ENCODE measurements at places on chromosomes 2 and 18.

- no peak for DNase-seq
These were observed 143.4 kb downstream of the EML6 start for GRCh38 chr2:54866868-54867267.

GRCh38 chr2:28365158-28365557 lies 27.5 kb upstream of the FOSL2 start:
- DNase-seq = no peak

DNA sequence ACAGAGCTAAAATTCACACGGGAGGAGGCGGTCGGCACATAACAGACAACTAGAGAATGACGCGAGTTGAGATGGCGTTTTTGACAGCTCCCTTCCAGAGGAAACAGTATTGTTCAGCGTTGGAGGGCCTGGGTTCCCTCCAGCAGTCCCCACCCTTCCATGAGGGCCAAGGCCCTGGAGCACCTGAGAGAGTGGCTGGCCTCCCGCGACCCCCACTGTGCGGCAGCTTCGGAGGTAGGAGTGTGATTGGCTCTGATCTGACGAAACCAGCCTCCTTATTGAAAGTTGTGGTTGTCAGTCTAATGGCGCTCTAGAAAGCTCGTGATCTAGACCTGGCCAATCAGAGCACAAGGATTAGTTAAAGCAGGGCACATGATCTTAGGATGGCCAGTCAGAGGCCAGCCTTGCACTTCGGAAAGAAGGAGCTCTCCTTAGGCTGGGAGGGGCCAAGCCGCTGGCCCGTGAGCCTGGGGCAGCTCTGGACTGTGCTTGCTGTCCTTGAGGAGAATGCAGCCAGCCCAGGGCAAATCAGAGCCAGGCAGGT lies 104.5 kb upstream of the CELF4 start:
- DNase-seq = no peak

GRCh38 chr18:42052122-42052708 lies 97.2 kb downstream of the PIK3C3 start:
- no peak for DNase-seq

DNA sequence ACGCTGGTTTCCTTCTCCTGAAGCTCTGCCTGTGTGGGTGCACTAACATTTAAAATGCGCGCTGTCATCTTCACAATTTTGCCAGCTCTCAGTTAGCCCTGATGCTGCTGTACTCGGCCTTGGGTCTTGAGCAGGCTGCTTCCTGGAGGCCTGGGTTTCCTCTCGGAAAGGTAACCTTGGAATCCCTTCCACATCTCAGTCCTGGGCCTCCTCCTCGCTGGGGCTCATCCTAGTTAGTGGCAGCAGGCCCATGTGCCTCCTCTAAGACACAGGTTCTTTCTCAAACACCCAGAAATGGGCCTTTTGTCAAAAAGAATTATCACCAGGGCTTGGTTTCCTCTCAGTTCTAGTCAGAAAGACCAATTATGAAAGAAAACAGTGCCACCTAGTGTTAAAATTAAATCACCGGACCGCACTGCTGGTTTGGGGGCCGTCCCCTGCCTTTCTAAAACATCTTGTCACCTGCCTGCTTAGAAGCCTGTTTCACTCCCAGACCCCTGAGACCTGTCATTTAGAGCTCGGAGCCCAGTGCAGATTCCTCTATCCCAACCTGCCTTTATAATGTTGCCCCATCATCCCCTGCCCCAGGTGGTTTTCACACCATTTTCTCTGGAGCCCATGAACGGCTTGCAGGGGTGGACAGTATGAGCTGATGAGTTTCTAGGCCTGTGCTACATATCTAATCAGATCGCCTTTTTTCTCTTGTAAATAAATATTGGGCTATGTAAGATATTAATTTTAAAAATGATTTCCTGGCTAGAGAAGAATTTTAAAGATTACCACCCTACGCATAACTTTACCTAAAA lies 42.4 kb downstream of the HK2 start:
- no peak for DNase-seq

DNA sequence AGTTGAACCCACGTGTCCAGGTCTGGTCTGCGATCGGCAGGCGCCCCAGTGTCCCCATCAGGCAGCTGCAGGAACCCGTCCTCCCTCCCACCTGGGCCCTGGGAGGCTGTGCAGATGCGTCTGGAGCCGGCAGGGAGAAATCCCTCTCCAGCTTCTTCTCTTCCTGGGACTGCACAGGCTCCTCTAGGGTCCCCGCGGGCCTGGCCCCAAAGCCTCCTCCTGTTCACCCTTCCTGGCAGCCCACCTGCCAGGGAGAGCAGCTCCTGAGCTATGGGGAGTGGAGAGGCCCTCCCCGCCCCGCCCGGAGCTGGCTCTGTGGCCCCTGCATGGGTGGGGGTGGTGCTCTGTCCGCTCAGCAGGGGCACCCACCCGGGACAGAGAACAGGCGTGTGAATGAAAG lies 179.2 kb upstream of the ALKAL2 start:
- DNase-seq = no peak

DNA sequence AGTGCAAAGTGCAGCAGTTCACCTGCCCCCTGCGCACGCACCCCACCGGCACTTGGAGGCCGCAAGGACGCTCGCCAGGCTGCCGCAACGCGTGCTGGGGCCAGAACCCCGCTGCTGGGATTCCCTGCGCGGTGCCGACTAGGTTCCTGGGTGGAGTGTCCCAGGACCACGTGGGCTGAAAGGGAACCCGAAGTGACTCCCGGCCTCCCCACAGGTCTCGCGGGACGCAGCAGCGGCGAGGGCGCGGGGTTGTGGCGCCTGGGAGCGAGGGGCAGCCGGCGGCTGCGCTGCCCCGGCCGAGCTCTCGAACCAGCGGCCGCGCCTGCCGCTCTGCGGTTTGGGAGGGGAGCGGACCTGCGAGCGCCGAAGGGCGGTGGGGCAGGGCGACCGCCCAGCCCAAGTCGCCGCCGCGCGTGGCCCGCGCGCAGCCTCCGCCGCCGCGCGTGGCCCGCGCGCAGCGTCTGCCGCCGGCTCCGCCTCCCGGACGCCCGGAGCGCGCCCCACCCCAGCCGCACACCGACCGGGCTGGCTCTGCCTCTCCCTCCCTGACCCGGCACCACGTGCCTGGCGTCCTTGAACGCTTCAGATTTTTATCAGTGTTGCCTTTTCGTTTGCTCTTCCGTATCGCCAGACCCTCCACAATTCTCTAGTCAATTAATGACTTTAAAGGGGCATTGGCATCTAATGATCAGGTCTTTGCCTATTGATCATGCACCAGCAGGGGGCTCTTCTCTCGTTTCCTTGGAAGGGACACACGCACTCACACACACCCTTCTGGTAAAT lies at the start of gene FTCDNL1:
TSS of gene FTCDNL1 (minus strand) at position 475 of the 783 bp plus-strand sequence. CDS start 2,230 bp downstream, outside the sequence.
- DNase-seq = no peak

GRCh38 chr18:50111398-50111797 lies 83.5 kb downstream of the MYO5B start:
- no peak for DNase-seq

GRCh38 chr18:55920063-55920462 lies 332.1 kb upstream of the TCF4 start:
- no peak for DNase-seq

DNA sequence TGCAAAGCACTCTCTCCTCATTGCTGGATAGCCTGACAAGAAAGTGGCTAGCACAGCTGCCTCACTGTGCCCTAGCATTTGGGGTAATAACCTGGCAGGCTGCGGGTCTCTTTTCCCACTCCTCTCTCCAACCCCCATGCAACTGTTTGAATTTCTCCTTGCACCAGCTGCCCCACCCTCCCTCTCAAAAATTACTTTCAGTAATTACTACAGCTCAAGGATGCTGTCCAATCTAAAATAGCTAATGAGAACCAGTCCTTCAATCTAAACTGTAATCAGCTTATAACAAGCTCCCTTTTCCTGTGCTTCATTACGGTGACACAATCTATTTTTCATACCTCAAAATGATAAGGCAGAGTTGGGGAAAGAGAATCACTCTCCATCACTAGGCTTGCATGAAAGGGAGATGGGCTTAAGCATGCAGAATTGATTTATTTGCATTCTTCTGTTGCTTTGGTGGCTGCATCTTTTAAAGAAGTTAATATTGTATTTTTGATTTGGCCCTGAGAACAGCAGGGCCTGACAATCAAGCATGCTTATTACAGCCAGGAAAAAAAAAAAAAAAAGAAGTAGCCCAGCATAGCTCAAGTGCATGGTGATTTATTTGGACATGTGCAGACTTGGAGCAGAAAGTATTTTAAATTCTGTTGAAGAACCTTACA lies 881.8 kb downstream of the SLC4A3 start:
- DNase-seq = peak; percentile 12

DNA sequence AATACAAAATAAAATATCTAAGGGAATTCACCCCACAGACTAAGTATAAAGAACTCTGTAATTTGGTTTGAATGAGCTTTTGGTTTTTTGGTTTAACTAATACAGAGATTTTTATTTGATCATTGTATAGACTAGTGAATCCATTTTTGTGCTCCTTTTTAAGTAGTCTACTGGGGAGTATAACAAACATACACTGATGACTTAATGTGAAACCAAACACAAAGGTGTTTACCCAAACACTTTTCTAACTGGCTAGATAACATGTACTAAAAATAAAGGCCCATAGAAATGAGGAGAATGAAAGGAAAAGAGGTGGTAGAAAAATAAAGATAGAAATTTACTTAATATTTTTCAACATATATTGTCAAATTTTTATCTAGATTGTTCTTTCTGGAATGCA lies 146.0 kb downstream of the NRXN1 start:
- no peak for DNase-seq

DNA sequence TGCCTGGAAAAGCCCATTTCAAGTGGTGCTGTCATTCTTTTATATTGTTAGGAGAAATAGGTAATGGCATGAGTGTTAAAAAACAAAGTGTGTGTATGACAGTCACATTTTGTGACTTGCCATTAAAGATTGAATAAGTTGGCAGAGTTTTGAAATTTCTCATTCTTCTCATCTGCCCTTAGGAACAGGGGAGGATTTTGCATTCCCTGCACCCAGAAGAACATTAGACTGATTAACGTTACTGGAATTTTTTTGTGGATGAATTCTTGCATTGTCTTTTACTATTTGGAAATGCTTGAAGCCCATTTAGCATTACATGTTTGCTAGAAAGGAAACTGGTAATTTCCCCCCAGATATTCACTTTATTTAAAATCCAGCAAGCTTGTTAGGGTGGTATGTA lies 162.2 kb downstream of the BABAM2 start:
- no peak for DNase-seq

DNA sequence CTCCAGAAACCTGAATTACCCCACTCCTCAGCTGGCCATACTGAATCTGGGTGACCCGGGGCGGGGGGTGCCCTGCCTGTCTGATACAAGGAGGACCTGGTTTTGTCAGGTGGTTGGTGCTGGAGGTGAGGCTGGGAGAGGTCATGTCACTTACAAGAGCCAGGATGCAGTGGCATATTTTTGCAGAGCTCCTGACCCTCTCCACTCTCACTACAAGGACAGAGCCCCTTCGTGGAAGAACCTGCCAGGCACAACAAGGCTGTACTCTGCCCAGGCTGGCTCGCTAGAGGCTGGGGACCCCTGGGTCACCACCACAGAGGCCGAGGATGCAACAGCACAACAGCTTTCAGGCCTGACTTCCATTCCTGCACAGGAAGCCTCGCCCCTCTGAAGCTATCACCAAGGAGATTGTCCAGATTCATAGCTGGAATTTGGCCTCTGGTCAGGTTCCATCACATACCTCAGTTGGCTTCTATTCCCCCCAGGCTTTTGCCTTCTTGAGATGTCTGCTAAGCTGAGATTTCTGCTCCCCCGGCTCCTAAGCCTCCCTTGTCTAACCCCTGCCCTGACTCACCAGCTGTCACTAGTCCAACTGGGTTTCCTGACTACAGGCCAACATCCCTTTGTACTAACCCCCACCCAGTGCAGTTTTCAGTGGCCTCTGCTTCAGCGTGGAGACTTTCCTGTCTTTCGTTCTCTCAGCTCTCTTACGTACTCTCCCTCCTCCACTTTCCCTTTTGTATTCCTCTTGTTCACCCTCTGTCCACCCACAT lies 132.5 kb upstream of the EPAS1 start:
- no peak for DNase-seq

- DNase-seq = no peak
These were observed 18.6 kb downstream of the FZD7 start for GRCh38 chr2:202052235-202052634.

- DNase-seq = no peak
These were observed 495.7 kb upstream of the SMIM21 start for GRCh38 chr18:75923169-75923568.

DNA sequence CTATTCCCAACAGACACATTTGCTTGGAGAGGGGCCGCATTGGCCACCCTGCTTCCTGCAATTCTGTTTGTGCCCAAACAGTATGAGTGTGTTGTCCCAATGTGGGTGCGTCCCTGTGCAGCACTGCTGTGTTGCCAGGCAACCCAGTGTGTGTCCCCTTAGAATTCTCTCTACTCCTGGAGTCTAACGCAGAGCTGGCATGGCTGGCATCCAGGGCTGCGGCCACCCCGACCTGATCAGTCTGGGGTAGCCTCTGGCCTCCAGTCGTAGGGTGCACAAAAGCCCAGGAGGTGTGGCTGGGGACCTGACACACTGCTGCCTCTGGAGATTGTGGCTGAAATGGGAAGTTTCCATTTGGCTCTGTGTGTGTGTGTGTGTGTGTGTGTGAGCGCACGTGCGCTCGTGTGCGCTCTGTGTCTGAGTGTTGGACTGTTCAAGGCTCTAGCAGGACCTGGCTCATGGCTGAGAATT lies 48.0 kb downstream of the TEX44 start:
- DNase-seq = no peak

- no peak for DNase-seq
These were observed 164.2 kb upstream of the ZNF521 start for GRCh38 chr18:25516121-25516520.

DNA sequence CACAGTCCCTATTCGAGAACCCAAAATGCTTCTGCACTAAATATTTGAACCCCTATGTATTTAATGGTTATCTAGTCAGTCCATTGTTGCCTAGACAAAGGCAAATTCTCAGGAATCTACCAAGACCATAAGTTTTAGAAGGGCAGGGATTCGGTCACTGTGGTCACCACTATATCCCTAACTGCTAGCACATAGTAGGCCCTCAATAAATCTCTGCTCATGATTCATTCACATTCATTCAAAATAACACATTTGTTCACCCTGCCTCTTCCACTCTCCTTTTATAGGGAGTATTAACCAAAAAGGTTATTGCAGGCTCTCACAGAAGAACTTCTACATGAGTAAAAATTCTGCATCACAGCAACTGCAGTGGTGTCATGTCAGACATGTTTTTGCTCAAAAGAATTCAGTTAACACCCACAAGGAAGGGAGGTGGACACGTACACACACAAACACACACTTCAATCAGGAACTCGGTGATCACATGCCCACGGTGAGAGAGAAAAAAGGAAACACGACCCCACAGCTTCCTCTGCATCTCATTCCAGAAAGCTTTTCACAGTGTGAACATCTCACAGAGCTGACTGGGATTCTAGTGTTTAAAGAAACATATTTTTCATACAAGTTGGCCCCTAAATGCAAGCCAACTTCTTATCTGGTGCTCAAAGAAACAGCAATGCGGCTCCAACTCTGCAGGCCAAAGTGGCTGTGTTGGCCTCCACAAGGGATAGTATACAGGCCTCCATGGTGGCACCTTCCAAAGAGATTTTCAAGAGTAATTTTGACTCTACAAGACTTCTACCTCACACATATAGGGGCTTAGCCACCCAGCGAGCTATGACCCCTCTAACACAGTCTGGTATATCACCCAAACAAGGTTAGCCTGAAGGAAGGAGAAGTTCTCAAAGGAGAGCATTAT lies 98.0 kb downstream of the ANKRD44 start:
- no peak for DNase-seq

Data from NCI-H187 treated with DMSO at 0.1 percent for 48 hours (cell line).